ENCODE measurements at places on chromosomes 4 and X.

DNA sequence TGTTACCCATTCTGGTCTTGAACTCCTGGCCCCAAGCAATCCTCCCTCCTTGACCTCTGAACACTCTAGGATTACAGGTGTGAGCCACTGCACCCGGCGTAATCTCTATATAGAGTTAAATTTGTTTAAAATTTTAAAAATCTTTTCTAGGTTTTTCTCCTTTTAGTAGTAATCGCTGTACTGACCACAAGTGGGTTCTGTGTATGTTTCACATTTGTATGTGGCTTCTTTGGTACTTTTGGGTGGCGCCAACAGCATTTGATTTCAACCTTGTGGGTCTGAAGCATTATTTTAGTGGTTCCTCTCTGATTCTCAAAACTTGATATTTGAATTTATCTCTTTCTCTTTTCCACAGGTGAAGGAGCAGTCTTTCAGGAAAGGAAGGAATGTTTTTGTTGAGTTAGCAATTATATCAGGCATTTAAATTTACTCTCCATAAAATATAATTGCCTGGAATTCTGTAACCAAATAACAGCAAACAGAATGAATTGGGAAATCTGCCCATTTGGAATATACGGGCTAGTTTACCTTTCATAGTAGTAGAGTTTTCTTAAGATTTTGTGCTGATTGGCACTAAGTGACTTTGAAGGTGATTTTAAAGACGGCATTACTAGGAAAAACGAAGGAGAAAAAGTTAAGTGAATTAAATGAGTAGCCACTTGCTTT is 29.5 kb downstream of the ARHGAP10 start:
- DNase-seq = no peak

DNA sequence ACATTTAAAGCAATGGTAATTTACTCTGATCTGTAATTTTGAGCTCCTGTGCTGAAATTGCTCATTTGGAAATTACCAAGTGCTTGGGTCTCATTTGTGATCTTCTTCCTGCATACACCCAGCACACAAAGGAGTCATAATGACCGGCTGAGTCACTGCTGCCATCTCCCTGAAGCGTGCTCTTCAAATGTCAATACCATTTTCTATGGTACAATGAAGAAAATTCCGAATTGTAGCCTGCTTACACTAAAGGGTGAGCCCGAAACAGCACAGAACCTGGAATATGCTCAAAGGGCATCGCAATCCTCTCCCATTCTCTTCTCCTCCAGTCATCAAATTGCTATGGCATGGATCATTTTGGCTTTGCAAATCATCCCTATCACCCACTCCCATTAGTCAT is 140.5 kb downstream of the GRIA3 start:
- DNase-seq = no peak

- DNase-seq = no peak
These were observed 249.5 kb downstream of the BCOR start for GRCh38 chrX:39848243-39848642.

DNA sequence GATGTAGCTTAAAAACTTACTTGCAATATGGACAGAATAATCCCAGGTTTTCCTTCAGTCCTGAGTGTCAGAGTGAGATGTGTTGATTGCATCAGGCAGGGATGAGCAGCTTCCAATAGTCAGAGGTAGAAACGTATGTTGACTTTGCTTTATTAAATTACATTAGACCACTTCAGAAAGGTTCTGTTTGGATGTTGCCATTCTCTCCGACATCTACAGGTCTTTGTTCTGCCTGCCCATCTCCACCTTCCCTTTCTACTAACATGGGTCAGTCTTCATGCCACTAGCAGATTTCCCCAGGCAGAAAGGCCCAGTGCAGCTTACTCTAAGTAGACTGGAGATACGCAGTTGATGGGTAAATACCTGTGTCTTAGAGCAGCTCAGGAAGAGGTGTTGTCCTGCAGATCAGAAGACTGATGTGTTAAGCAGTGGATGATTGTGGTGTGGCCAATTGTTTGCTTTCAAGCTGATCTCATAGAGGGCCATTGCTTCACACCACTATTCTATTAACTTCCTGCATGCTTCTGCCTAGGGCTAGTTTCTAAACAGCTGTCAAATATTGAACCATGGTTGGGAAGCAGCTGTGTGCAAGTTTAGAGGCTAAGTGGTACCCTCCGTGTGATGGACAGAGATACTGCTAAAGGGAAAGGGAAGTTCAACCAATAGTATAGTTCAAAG is 1.8 kb downstream of the FRMPD4 start:
- no peak for DNase-seq

- no peak for DNase-seq
These were observed 1295.8 kb upstream of the TENM3 start for GRCh38 chr4:180947425-180947824.

- DNase-seq = no peak
These were observed 238.8 kb downstream of the OR13H1 start for GRCh38 chrX:131782646-131783045.

DNA sequence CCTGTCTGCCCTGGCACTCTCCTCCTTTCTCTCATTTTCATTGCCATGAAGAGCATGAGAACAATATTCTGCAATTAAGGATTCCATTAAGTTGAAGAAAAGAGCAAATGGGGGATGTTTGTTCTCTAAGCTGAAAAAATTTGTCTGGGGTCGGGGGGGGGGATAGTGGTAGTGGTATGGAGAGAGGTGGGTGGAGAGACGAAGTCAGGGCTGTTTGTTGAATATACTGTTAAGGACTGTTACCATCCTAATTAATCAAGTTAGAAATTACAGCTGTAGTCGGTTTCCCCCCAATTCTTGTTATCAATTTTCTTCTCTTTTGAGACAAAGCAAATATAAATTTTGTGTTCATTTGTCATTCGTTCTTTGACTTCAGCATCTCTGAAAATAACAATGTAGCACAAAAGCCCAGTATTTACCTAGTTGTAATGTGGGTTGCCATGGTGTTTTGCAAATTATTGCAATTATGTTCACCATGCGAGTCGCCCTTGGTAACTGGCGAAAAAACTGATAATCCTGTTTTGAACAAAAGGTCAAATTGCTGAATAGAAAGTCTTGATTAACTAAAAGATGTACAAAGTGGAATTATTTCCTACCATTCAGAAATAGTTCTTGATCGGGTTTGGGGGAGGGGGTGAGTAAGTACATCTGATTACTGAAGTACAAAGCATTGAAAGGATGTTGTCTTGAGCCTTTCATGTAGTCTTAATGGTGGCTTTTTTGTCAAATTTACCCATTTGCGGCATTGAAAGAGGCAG is 139.1 kb downstream of the ARX start:
- DNase-seq = no peak

DNA sequence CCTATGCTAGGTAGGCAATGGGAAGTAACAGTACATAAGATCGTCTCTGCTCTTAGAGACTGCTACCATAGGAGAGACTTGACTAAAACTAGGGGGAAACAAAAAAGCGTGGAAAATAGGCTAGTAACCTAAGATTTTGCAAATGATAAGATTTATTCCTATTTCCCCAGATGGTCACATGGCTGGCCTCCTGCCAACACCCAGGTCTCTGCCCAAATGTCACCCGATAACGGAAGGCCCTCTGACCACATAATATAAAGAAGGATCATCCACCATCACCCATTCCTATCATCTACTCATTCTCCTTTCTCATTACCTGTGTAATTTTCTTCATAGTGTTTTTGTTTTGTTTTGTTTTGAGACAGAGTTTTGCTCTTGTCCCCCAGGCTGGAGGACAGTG is 4.7 kb downstream of the LAMP2 start:
- no peak for DNase-seq

- no peak for DNase-seq
These were observed 288.1 kb downstream of the EVC2 start for GRCh38 chr4:5420266-5420665.
